IMR-90 (cell line): ENCODE measurements at places on chromosomes 1 and 21. TPM values are rescaled to one million over a fixed set of nuclear protein-coding genes. Genes with fewer than 3 reads are reported as not detected.

GRCh38 chr1:113928941-113929749, at the start of gene HIPK1:
HIPK1 (plus strand) TSS chr1:113929324.
- peak; percentile 82 for DNase-seq

Gene ANGPTL7
- under 0.01 TPM in 1 of 2 replicates, not detected in the other for total RNA-seq

DNA sequence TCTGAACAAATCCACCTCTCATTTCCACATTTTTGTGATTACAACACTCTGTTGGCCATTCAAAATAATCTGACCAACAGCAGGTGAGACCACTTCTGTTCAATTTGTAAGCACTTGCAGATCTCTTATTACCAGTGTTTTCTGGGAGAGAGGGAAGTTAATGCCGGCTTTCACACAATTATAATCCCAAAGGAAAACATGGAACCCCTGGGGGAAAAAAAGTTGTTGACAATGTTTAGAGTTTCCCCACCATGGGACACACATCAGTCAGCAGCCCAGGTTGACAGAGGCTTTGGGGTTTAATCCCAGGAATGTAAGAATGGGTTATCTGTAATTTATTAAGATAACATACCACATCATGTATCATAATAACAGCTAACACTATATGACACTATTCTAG, 68.4 kb upstream of the TNFSF4 start:
- no peak for DNase-seq

DNA sequence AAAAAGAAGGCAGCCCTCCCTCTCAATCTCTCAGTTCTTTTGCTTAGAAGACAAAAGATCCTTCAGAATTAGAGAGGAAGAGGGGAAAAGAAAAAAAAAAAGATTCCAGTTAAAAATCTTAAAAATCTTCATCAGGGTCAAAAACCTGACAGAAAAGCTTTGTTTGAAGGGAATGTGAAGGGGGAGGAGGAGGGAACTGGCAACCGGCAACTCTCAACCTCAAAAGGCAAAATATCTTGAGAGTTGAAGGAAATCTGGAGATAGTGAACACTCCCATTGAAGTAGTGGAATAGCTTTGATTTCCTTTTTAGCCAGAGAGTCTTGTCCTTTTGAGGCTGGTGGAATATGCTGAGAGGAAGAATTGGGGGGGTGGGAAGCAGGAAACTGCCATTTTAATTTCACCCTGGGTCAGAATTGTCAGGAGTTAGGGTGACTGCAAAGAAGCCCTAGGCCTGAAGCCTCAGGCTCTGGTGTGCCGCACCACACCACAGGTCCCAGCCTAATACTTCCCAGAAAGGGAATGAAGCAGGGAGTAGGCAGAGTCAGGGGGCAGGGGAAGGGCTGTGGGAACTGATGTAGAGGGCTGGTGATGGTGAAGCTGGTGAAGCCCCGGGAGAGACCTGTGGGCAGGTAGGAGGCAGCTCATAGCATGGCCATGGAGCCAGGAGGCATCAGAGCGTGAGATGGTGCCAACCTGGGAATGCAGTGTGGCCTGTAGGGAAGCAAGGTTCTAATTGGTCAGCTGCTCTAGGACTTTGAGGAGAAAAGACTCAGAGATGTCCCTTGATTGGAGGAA, 24.6 kb downstream of the KIRREL1 start:
- no peak for DNase-seq

GRCh38 chr1:13956393-13956792, 256.4 kb downstream of the PRDM2 start:
- no peak for DNase-seq

- no peak for DNase-seq
Observed at GRCh38 chr1:17952506-17952905, 155.1 kb upstream of the IGSF21 start.
